T-helper 1 cell (primary cell): ENCODE measurements at places on chromosomes 2 and 18.

DNA sequence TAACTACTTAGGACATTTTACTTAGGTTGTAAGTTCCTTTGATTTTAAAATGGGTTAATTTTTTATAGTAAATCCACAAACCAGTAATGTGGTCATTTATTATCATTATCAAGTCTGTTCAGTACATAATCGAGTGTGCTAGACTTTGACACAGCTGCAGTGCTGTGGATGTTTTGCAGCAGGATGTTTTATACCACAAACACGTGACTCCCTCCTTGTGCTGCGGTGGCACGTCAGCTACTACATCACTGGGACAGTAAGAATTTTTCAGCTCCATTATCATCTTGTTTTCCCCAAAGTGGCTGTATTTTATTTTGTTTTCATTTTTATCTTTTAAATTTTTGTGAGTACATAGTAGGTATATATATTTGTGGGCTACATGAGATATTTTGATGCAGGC, 70.0 kb downstream of the ATP9B start:
- DNase-seq = peak; percentile 6

DNA sequence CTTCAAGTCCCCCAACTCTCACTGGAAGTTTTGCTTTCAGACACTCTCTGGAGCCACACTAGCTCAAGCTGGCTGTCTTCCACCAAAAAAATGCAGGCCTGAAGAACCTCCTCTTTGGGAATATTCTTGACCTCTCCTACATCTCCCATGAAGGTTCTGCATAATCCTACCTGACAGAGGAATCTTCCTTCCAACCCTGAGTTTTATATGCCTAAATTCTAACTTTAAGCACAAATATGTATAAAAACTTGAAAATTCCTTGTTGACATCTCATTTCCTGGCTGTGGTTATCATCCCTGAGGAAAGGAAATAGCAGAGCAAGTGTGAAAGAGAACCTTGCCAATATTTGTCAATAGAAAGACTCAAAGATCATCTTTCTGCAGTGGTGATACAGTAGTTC, 249.0 kb downstream of the LPIN1 start:
- no peak for DNase-seq

GRCh38 chr2:106572541-106573450, 85.6 kb downstream of the CD8B2 start:
- DNase-seq = no peak

DNA sequence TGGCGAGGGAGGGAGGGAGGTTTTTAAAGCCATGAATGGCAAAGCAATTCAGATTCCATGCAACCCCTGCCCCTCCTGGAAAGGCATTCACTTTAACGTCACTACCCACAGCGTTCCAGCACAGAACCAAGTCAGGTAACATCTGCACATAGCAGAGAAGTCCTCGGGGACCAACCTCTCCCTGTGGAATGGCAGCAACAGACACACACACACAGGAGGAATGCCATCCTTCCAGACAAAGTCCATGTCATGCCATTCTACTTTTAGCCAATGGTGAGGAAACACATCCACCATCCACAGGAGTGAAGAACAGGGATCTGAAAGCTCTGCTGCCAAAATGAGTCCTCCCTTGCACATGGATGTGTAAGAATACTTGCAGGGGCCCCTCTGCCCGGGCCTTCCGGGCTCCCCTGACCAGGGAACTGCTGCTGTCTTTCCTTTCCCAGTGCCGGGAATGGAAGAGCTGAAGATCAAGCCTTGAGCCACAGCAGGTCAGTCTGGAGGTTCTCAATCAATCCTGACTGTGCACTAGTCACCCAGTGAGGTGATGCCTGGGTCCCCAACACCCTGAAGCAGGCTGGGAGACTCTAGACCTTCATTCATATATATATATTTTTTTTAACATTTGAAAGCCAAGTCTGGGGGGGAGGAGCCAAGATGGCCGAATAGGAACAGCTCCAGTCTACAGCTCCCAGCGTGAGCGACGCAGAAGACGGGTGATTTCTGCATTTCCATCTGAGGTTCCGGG, 63.7 kb downstream of the UXS1 start:
- no peak for DNase-seq

- no peak for DNase-seq
Measured at GRCh38 chr2:210913461-210913860, 357.1 kb downstream of the CPS1 start.

DNA sequence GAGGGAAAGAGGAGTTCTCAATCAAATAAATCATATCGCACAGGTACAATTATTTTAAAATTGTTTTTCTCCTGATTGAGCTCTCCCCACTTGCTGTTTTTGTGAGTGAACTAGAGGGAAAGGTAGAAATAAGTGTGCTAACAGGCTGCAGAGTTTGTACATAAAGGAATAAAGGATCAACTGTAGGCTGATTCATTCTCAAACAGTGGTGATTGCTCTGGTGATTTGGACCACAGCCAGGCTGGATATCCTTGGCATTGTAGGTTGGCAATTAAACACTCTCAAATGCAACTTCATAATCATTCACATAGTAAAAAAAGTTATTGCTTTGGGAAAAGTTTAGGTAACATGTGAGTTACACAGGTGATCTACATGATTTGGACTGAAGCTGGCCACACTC, 29.8 kb downstream of the LRP1B start:
- no peak for DNase-seq

- no peak for DNase-seq
Measured at GRCh38 chr2:1453561-1453960, 40.3 kb downstream of the TPO start.

- no peak for DNase-seq
Measured at GRCh38 chr2:179020156-179020750, 29.7 kb downstream of the CCDC141 start.

DNA sequence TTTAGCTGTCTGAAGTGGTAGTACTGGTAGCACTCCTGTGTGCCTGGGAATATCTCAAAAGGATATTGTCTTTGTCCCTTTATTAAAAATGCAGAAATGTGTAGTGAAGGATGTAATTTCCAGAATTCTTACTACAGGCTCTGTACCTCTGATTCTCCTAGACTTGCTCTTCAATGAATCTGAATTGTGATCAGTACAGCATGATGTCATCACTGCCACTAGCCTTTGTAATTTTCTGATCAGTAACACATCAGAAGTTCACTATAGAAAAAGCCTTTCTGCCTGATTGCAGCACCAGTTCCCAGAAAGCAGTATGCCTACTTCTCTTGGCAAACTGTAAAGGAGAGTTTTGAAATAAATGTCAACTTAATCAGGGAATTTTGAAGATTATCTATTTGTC, 29.2 kb upstream of the OTOF start:
- no peak for DNase-seq
